ENCODE measurements at places on chromosomes 7 and 10. TPM values are rescaled to one million over a fixed set of nuclear protein-coding genes. Genes with fewer than 3 reads are reported as not detected.

DNA sequence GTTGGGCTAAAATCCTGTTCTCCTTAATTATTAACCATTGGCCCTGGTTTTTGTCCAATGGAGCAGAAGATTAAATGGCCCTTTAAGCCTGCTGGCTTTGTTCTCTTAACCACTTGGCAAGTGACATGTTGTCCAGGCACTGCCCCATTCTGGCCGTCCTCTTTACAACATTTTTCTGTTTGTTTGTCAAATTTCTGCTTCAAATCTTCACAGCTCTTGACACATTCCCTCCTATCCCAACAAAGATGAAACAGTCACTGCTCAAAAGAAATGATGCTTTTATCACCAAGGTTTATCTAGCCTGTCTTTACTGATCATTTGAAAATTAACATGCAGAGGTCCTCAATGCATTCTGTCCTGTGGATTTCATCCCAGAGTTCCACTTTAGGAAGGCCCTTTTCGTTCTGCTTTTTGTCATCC, 700.4 kb downstream of the KCNMA1 start:
- DNase-seq, result no peak
- H3K27ac ChIP-seq, result no peak overlapping the region
- no peaks in the 10 kb centered on the region for H3K27me3 ChIP-seq

The GDF2 gene
- not detected for total RNA-seq

DNA sequence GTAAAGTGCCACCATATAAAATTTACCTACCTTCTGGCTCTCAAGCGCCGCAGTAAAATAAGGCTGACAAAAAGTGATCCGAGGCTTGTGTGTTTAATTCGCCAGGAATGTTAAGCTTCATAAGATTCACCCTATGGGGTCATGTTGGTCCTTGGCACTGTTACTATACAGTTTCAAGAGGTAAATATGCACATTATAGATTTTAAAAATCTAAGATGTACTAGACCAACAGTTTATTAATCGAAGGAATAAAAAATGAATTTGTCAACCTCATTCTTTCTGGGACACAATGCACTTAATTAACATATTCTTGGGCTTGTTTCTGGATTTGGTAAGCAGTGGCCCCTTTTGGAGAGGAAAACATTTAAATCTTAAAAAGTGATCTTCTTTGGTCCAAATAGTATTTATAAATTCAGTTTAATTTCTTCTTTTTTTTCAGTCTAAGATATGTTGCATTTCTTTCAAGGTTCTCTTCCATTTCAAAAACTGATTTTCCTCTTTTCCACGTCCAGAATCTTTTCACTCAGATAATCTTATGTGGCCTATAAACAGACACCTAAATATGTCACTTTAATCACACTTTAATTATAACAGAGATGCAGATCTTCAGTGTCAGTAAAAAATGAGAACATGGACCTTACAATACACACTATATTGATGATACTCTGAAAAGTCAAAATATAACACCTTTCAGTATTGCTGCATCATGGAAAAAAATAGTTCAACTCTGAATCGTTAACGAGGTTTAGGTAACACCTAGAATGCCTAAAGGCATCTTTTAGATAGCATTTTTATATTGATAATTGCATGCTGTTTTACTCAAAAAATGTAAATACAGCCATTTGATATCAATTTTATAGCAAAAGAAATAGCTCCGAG, 3.8 kb upstream of the SKIDA1 start:
- no peak for DNase-seq
- no peaks in the 10 kb centered on the region for H3K27me3 ChIP-seq
- H3K27ac ChIP-seq, result no peak overlapping the region
- no peaks in the 10 kb centered on the region for H3K36me3 ChIP-seq
- H3K4me3 ChIP-seq, result no peak overlapping the region

The FKBP6 gene
- not detected for total RNA-seq

DNA sequence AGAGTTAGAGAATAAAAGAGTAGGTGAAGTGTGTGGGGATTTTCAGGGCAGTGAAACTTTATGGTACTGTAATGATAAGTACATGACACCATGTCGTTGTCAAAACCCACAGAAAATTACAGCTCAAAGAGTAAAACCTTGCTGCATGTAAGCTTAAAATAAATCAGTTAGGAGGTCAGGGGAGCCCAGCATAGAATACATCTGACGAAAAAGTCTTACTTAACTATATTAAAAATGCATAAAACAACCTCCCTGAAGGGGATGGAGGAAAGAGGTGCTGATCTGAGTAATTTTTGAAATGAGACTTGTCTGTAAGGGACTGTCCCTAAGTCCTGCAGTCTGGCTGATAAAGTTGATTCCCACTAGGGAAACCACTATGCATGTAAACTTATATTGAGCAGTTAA, 49.8 kb upstream of the AKR1E2 start:
- H3K36me3 ChIP-seq, result peaks cover 5% of the 10 kb centered on the region
- peaks cover 65% of the 10 kb centered on the region for H3K4me1 ChIP-seq
- DNase-seq, result no peak
- H3K27me3 ChIP-seq, result no peaks in the 10 kb centered on the region

DNA sequence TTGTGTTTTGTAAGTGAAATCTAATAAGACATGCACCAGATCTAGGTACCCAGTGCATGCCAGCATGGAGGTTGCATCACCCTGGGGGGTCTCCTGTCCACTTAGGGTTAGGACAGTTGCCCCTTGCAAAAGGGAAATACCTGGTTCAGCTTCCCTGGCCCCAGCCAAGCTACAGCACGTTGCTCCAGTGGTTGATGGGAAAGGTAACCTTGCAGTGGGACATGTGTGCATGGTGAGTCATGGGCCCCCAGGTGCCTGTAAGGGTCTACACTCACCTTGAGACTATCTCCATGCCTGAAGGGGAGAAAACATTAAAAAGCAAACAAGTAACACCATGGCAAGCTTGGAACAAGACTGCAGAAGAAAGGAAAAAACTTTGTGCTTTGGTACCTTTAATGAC, 143.9 kb downstream of the LSM5 start:
- H3K36me3 ChIP-seq, result no peaks in the 10 kb centered on the region
- no peak overlapping the region for H3K4me3 ChIP-seq
- no peak overlapping the region for H3K27ac ChIP-seq
- H3K27me3 ChIP-seq, result no peaks in the 10 kb centered on the region
- no peaks in the 10 kb centered on the region for H3K4me1 ChIP-seq

- no peaks in the 10 kb centered on the region for H3K27me3 ChIP-seq
- H3K36me3 ChIP-seq, result peaks cover 16% of the 10 kb centered on the region
- no peak overlapping the region for H3K4me3 ChIP-seq
- H3K27ac ChIP-seq, result peak overlapping the region; percentile 96
- peaks cover 60% of the 10 kb centered on the region for H3K4me1 ChIP-seq
- peak; percentile 51 for DNase-seq
Measured at GRCh38 chr10:13788711-13789447, 202.1 kb downstream of the PRPF18 start.

- H3K4me1 ChIP-seq, result no peaks in the 10 kb centered on the region
- no peaks in the 10 kb centered on the region for H3K27me3 ChIP-seq
- no peaks in the 10 kb centered on the region for H3K36me3 ChIP-seq
- H3K4me3 ChIP-seq, result no peak overlapping the region
Measured at GRCh38 chr10:23362879-23363792, 18.5 kb upstream of the C10orf67 start.

DNA sequence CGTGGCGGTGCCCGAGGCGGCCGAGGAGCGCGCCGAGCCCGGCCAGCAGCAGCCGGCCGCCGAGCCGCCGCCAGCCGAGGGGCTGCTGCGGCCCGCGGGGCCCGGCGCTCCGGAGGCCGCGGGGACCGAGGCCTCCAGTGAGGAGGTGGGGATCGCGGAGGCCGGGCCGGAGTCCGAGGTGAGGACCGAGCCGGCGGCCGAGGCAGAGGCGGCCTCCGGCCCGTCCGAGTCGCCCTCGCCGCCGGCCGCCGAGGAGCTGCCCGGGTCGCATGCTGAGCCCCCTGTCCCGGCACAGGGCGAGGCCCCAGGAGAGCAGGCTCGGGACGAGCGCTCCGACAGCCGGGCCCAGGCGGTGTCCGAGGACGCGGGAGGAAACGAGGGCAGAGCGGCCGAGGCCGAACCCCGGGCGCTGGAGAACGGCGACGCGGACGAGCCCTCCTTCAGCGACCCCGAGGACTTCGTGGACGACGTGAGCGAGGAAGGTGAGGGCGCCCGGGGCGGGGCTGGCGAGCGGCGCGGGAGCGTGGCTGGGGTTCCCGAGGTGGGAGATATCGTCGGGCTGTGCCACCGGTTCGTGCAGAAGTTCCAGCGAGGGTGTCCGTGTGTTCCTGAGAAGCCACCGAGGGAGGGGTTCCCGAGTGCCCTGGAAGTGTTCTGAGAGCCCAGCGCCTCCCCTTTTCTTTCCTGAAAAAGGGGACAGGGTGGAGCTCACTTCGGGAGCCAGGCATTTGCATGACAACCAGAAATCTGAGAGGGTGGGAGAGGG, 495 bp downstream of the EIF3B start:
- peak overlapping the region; percentile 99 for H3K27ac ChIP-seq
- peak; percentile 37 for DNase-seq
- peak overlapping the region; percentile 86 for H3K4me3 ChIP-seq
- H3K27me3 ChIP-seq, result no peaks in the 10 kb centered on the region
- H3K36me3 ChIP-seq, result no peaks in the 10 kb centered on the region
- H3K4me1 ChIP-seq, result peaks cover 13% of the 10 kb centered on the region

GRCh38 chr10:11522821-11523245, 88.6 kb downstream of the USP6NL start:
- H3K4me3 ChIP-seq, result no peak overlapping the region
- no peaks in the 10 kb centered on the region for H3K4me1 ChIP-seq
- no peak overlapping the region for H3K27ac ChIP-seq
- H3K36me3 ChIP-seq, result peaks cover 2% of the 10 kb centered on the region

DNA sequence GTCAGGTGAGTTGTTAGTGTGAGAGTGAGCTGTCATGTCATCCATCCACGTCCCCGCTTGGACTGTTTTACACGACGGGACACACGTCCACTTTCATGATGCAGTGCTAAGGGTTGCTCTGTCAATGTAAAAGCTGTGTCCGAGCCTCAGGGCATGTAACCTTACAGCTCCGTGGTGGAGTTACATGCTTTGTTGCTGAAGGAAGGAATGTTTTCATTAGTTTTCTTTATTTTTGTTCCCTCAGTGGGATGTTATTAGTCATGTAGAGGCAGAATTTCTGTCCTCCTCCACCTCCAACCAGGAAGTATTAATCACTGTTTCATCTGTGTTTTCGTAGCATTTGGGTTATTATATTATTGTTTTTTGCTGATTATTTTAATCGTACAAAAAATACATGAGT, 88.6 kb downstream of the NRG3 start:
- peak; percentile 83 for DNase-seq
- H3K4me3 ChIP-seq, result no peak overlapping the region
- H3K27me3 ChIP-seq, result no peaks in the 10 kb centered on the region
- peaks cover 41% of the 10 kb centered on the region for H3K4me1 ChIP-seq

The TUBAL3 gene
- total RNA-seq, result not detected

- H3K27ac ChIP-seq, result no peak overlapping the region
- no peaks in the 10 kb centered on the region for H3K36me3 ChIP-seq
- DNase-seq, result no peak
- H3K27me3 ChIP-seq, result no peaks in the 10 kb centered on the region
- H3K4me1 ChIP-seq, result peaks cover 11% of the 10 kb centered on the region
Measured at GRCh38 chr7:134176037-134176350, 48.9 kb downstream of the LRGUK start.

GRCh38 chr7:44348300-44348699, 22.9 kb upstream of the CAMK2B start:
- no peaks in the 10 kb centered on the region for H3K36me3 ChIP-seq
- DNase-seq, result peak; percentile 67
- H3K27ac ChIP-seq, result no peak overlapping the region

- H3K4me1 ChIP-seq, result no peaks in the 10 kb centered on the region
- no peak for DNase-seq
- no peaks in the 10 kb centered on the region for H3K27me3 ChIP-seq
- no peaks in the 10 kb centered on the region for H3K36me3 ChIP-seq
- no peak overlapping the region for H3K4me3 ChIP-seq
- no peak overlapping the region for H3K27ac ChIP-seq
Measured at GRCh38 chr10:11011436-11011835, 6.2 kb upstream of the CELF2 start.

DNA sequence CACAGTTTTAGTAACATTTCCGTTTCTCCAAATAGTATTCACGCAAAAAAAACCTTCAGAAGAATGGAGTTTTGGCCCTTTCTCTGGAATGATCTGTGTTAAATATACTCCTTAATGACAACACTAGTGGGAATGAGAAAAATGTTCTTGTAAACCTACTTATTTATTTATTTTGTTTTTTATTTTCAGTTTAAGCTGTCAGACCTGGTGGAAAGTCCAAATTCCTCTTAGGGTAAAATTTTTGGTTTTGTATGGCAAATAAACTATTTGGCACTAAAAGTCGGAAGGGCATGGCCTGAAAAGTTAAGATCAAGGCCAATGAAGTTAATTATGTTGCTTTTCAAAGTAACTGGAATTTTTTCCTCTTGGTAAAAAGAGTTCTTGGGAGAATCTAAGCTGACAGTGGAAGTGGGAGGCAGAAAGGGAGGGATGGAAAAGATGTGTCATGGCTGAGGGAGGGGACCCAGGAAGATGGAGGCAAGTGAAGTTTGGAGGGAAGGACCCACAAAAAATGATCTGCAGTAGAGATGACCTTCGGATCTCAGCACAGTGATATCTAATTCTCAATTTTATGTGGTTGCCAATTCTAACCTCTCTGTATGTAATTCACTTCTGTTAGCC, 33.5 kb upstream of the VPS41 start:
- no peaks in the 10 kb centered on the region for H3K4me1 ChIP-seq
- no peaks in the 10 kb centered on the region for H3K36me3 ChIP-seq
- H3K27ac ChIP-seq, result no peak overlapping the region
- H3K4me3 ChIP-seq, result no peak overlapping the region

GRCh38 chr10:43221419-43222209, 45.3 kb downstream of the RASGEF1A start:
- no peak for DNase-seq
- H3K36me3 ChIP-seq, result no peaks in the 10 kb centered on the region
- H3K4me1 ChIP-seq, result no peaks in the 10 kb centered on the region
- peaks cover 2% of the 10 kb centered on the region for H3K27me3 ChIP-seq

DNA sequence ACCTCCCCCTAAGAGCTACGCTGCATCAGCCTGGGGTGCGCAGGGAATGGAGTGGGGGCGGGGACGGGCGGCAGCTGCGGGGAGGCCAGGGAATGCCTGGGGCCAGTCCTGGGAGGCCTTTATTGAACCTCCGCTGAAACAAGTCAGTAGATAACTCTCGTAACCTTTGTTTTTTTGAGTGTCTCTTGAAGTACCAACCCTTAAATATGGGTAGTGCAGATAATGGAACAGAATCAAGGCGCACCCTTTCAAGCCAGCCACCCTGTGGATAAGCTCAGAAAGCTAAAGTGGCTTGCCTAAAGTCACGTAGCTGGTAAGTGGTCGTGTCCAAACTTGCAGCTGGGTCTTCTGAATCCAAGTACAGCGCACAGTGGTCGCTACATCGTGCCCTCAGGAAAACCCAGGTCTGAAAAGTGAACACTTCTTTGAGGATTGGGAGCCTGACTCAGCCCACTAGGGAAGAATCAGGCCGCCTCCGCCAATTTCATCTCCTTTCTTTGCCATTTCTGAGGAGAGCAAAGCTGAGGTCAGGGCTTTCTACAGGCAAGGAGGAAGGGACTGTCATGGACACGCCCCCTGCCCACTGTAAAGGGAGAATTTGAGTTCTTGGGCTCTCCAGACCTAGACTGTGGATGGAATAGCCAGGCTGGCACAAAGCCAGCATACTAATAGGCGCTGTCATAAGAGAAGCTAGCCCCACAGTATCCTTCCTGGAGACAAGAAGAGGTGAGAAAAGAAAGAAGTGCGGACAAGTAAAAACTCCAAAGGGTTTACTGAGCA, 3.2 kb upstream of the EGR2 start:
- DNase-seq, result no peak
- no peaks in the 10 kb centered on the region for H3K36me3 ChIP-seq
- H3K27ac ChIP-seq, result no peak overlapping the region
- H3K27me3 ChIP-seq, result peaks cover 58% of the 10 kb centered on the region
- H3K4me1 ChIP-seq, result peaks cover 24% of the 10 kb centered on the region
- H3K4me3 ChIP-seq, result no peak overlapping the region

The CXCL12 gene
- total RNA-seq, result 1.4 TPM
